ENCODE measurements at places on chromosomes 16 and 17.

- no peak for DNase-seq
These were observed 9.8 kb upstream of the ADAT1 start for GRCh38 chr16:75632857-75633256.

- DNase-seq, result no peak
These were observed 295.3 kb downstream of the SOX9 start for GRCh38 chr17:72416054-72416675.

- DNase-seq, result no peak
These were observed 296.3 kb upstream of the AXIN2 start for GRCh38 chr17:65857718-65858117.

- DNase-seq, result no peak
These were observed 36.0 kb upstream of the FBXO47 start for GRCh38 chr17:39002991-39003715.
